NCI-H1436 treated with DMSO at 0.1 percent for 48 hours (cell line): ENCODE measurements at places on chromosomes 12 and 14.

DNA sequence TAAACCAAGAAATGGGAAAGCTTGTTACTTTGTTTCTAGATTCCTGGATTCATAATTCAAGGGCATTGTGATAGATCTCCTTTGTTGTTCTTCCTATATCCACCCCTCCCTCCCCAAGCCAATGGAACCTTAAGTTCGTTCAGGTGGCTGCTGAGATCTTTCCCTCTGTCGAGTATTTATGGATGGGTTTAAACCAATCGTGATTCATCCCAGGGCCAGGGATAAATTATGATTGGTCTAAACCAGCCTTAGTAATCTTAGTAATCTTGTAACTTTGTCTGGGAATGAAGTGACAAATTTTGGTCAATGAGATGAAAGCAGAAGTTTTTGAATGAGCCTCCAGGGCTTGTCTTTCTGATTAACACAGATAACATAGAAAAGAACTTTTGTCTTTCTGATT lies 56.1 kb upstream of the PCED1B start:
- no peak for DNase-seq

- no peak for DNase-seq
These were observed 32.0 kb upstream of the CIPC start for GRCh38 chr14:77065851-77066577.

DNA sequence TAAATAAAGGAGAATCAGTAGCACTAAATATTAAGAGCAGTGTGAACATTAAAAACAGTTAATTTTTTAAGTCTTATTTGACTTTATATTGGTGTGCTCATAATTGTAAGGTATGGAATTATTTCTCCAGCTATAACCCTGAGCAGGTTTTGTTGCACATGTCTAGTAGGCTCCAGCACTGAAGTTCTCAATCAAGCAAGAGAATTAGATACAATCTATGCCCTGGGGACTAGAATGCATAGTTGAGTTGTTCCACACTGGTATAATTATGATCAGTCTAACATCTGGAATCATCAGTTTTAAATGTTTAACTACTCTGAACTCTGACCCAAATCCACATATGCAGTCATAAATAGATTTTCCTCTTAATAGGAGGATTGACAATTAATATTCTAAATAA lies 257.8 kb upstream of the ARHGAP5 start:
- DNase-seq = no peak

DNA sequence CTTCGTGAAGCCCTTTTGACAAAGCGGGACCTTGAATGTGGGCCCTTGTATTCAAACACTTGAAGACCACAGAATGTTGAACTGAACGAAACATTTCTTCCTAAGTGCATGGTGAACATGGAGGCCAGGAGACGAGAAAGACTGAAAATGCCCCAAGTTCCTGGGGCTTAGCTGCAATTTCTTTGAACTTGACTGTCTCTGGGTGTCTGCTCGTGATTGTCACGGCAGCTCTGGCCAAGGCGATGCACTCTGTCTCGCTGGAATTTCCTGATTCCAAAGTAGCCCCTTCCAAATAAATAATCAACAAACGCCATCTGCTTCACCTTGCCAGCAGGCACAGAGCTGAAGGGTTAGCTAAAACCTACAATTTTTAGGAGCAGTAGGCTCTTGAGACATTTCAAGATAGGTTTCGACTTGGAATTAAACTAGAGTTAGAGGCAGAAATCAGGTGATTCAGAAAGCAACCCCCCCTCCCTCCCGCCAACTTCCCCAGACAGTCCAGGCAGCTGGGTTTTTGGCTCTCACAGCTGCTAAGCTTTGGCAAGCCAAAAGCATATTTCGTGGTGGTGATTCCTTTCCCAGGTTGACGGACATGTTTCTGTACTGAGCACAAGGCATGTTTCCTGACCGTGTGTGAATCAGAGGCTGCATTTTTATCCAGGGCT lies 13.5 kb upstream of the IRF2BPL start:
- no peak for DNase-seq

DNA sequence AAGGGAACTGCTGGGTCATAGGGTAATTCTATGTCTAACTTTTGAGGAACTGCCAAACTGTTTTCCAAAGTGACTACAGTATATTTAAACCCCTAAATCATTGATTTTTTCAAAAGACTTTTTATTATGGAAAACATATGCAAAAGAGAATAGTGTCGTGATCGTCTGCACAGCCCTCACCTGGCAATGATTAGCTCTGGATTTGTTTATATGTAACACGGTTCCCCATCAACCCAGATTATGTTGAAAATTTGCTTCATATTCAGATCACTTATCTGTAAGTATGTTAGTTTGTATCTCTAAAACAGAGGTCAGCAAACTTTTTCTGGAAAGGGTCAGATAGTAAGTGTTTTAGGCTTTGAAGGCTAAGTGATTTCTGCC lies 52.7 kb downstream of the CCDC92 start:
- no peak for DNase-seq

DNA sequence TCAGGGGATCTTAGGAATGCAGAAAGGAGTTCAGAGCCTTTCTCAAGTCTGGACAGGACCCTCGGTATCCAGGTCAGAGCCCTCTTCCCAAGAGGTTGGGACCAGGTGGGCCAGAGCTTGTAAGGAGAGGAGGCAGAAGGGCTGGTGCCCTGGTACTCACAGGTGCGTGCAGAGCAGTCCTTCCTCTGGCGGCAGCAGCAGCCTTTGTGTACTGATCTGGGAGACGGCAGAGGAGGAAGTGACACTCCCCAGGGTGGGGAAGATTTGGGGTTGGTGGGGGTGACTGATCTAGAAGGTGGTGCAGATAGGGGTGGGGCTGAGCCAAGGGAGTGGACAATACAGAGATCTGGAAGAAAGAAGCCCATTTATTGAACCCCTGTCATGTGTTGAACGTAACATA lies at the start of gene ITGB7:
TSS of gene ITGB7 (minus strand) at position 210 of the 400 bp plus-strand sequence. CDS start 6,808 bp downstream, outside the sequence.
- no peak for DNase-seq

- DNase-seq = no peak
These were observed 472.3 kb upstream of the SOX5 start for GRCh38 chr12:24421759-24422158.

GRCh38 chr14:77416836-77417235 lies 6.5 kb downstream of the NOXRED1 start:
- no peak for DNase-seq
